ENCODE measurements at places on chromosomes 2 and 18.

- no peak for DNase-seq
These were observed 23.6 kb downstream of the ZBTB7C start for GRCh38 chr18:48385596-48385995.

DNA sequence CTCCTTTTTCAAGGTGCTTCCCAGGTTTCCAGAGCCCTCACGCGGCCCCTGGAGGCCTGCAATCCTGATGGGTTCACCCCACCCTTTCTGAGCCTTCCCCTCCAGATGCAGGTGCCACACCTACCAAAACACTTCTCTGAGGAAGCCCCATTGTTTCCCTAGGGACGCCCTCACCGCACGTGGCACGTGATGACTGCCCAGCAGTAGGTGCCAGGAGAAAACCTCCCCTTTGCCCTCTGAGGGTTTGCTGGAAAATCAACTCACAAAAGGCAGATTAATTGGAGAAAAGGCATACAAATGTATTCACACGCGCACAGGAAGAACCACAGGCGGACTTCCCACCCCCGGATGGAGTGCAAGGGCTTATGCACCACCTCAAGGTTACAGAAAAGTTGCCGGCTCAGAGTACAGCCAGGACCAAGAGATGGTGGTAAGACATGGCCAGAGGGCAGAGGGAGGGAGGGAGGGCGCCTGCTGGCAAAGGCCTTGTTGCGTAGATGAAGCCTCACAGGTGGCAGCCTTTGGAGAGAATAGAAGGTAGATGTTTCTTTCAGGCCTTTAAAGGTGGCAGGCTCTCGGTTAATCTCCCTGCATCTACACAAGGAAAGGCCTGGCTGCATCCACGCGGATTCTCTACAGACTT, 269.4 kb upstream of the RAB6C start:
- no peak for DNase-seq

- peak; percentile 3 for DNase-seq
These were observed 270.8 kb downstream of the NYAP2 start for GRCh38 chr2:225670111-225670974.

DNA sequence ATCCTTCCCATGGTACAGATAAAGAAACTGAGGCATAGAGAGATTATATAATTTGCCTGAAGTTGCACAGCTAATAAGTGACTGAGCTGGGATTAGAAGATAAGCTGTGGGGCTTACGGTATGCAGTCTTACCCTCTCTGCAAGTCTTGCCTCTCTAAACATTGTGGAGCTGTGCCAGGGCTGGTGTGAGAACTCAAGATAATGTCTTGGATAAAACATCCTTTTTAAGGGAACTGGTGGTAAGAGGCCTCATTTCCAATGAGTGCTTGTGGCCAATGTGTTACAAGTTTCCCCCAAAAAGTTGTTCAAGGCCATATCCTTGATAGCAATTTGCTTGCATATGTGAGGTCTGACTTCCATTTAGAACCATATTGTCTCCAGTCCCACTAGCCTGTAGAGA, 84.3 kb upstream of the ETAA1 start:
- DNase-seq, result no peak

DNA sequence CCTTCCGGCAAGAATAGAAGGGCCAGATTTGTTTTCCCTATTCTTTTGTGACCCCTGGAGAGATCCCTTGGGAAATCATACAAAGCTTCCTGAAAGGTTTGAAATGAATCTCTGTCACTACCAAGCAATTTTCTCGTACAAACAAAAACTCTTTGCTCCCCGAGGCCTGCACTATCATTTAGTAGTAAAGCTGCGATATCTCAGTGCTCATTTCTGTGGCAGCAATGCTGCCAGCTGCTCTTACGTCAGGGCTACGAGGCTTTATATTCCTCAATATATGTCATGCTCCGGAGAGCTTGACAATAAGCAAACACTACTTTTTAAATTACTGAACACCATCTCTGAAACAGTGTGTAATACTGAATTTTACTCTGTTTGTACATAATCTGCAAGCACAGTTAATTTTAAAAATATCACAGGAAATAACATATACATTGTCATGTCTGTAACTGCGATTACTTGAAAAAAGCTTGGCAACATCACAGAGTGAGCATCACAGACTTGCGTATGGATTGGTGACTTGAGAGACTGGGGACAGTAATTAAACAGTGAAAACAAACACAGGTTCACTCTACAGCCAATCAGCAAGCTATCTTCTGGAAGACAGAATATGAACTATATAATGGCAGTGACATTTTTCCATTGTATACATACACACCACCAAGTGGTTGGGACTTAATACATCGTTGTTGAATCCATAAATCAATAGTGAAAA, 403.3 kb upstream of the NETO1 start:
- DNase-seq, result no peak

GRCh38 chr2:118853651-118854291, 6.3 kb upstream of the EN1 start:
- no peak for DNase-seq

GRCh38 chr2:211144078-211144477, 587.7 kb downstream of the CPS1 start:
- no peak for DNase-seq

- DNase-seq, result no peak
These were observed 47.7 kb upstream of the CTDP1 start for GRCh38 chr18:79631761-79632446.

DNA sequence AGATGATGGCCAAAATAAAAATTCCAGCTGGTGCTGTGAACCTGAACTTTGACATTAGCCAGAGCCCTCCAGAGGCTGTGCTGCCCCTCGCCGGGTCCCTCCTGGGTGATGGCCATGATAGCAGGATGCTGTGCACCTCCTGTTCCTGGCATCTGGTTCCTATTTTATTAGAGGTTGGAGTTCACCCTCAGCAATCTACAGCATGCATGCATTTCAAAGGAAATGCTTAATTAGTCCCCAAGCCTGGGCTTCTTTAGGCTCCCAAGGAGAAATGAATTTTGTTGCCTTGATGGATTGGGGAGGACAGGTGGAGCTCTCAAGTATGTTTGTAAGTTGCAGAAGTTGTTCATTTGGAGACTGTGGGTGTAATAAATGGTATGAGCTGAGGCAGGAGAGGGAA, 166.9 kb downstream of the GLI2 start:
- no peak for DNase-seq

- DNase-seq, result no peak
These were observed 102.5 kb downstream of the CHN1 start for GRCh38 chr2:174902506-174903263.

- peak; percentile 14 for DNase-seq
These were observed 7.2 kb upstream of the TSN start for GRCh38 chr2:121748202-121748601.

DNA sequence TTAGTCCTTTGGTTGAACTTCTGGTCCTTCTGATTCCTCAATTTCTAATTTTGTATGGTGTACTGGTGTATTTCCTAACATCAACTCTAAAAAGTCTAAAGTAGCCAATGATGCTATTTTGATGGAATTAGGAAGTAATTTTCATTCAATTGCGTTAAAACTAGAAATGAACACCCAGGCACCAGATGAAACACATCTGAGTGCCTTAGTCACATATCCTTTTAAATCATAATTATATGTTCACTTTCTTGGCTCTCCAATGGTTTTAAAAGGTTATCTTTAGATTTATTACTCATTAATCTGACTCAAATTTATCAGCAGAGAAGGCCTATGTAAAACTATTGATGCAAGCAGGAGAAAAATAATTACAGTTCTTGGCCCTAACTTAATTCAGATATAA, 119.7 kb downstream of the GAREM1 start:
- DNase-seq, result no peak

GRCh38 chr2:858646-859045, 92.0 kb upstream of the SNTG2 start:
- no peak for DNase-seq

- DNase-seq, result no peak
These were observed 3.4 kb downstream of the NGEF start for GRCh38 chr2:233009661-233010060.

GRCh38 chr18:8704361-8705237, 757 bp upstream of the MTCL1 start:
- peak; percentile 63 for DNase-seq

DNA sequence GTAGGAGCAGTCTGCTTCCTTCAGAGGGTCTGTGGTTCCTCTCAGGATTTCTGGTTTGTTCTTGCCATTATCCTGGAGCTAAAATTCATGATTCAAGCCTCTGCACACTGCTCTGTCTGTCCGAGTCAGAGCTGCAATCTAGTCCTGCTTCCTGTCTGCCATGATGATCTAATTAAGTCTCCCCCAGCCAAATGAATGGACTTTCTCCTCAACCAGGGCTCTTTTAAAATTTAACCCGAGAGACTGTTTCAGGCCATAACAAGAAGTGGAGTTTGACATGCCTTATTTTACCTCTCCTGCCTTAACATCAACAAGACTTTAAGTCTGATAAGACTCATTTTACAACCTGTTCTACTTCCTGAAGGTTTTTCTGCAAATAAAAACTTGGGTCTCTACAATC, 1009.6 kb upstream of the DDX18 start:
- DNase-seq, result no peak

- DNase-seq, result no peak
These were observed 65.1 kb upstream of the TRIB2 start for GRCh38 chr2:12651641-12652040.

- no peak for DNase-seq
These were observed 424.8 kb downstream of the HRH4 start for GRCh38 chr18:24885276-24885675.

- DNase-seq, result peak; percentile 89
These were observed 36.1 kb upstream of the TXNDC2 start for GRCh38 chr18:9849407-9850283.

GRCh38 chr2:47818777-47819176, 35.8 kb downstream of the MSH6 start:
- no peak for DNase-seq

DNA sequence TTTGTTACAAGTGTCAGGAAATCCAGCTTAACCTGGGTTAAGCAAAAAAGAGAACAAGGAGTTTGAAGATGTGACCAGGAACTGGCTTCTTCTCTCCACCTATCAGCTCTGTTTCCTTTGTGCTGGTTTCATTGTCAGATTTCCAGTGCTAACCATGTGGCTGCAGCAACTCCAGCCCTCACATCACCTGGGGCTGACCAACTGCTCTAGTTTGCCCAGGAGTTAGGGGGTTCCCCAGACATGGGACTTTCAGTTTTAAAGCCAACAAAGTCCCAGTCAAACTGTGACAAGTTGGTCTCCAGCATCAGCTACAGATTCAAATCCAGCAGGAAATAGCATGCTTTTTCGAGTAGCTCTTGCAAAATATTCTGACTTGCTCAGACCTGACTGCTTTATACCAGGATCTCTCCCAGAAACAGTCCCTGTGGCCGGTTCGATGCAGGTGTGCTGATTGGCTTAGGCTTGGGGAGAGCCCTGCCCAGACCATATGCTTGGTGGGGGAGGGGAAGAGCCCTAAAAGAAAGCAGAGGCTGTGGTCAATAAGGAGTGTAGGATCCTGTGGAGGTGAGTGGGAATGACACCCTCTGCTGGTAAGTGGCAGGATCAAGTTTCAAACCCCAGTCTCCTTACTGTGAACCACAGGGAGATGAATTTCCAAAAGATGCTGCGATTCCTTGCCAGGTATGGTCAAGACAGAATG, 49.5 kb downstream of the KCNE4 start:
- DNase-seq, result peak; percentile 1

All from Kasumi-1 (cell line).